ENCODE measurements at places on chromosomes 1 and 21. TPM values are rescaled to one million over a fixed set of nuclear protein-coding genes. Genes with fewer than 3 reads are reported as not detected.

Gene PDE9A
- 8.4 TPM for total RNA-seq

Gene GUCA2A
- total RNA-seq = 1.7 TPM

Gene IRF6
- total RNA-seq = 30.2 TPM

Gene ANKRD65
- 0.44 TPM for total RNA-seq

Gene PTGS2
- 12.9 TPM for total RNA-seq

Gene NPHS2
- not detected for total RNA-seq

Gene OVAAL
- not detected for total RNA-seq

Gene DTL
- 24.8 TPM for total RNA-seq

Gene TMEM61
- total RNA-seq = 3.0 TPM

Gene FTCD
- total RNA-seq = 0.33 TPM

Gene SYT6
- total RNA-seq = not detected

Gene UTS2
- total RNA-seq = not detected

Gene METTL25B
- 30.0 TPM for total RNA-seq

Gene SPRR2G
- not detected for total RNA-seq

Gene RIPPLY3
- not detected for total RNA-seq

Gene INAVA
- total RNA-seq = 108 TPM

Gene TMEM39B
- total RNA-seq = 10.7 TPM

Gene PLA2G2D
- not detected for total RNA-seq

Gene SLAMF8
- total RNA-seq = not detected

Gene ACTL8
- 0.55 TPM for total RNA-seq

Gene LCA5L
- total RNA-seq = 0.81 TPM

Gene TTC34
- 0.39 TPM for total RNA-seq

Gene HUNK
- not detected for total RNA-seq

Gene S100A9
- 1.8 TPM for total RNA-seq

Gene CACNA1S
- not detected for total RNA-seq

Gene GSTM1
- not detected for total RNA-seq

Gene SPRR2A
- not detected for total RNA-seq

Gene DISP3
- 0.05 TPM for total RNA-seq

Gene WNT9A
- total RNA-seq = not detected

Gene CLCA1
- not detected for total RNA-seq

Gene DHCR24
- 316 TPM for total RNA-seq

Gene DNALI1
- 0.23 TPM for total RNA-seq

Gene TMIGD3
- total RNA-seq = not detected

Gene CD48
- not detected for total RNA-seq

Gene KLF17
- not detected for total RNA-seq

Gene GPR37L1
- total RNA-seq = 0.69 TPM

Gene LEPR
- 0.53 TPM for total RNA-seq

Gene NEGR1
- not detected for total RNA-seq

Gene MORC3
- total RNA-seq = 6.8 TPM

Gene OR2T2
- not detected for total RNA-seq

Data from HT-29 (cell line).